Breast epithelium (tissue), 4 donors: ENCODE measurements at places on chromosomes 7 and 10. TPM values are rescaled to one million over a fixed set of nuclear protein-coding genes. Genes with fewer than 3 reads are reported as not detected.

- H3K27ac ChIP-seq, result no peak overlapping the region
- no peaks in the 10 kb centered on the region for H3K27me3 ChIP-seq
- no peaks in the 10 kb centered on the region for H3K4me1 ChIP-seq
- no peak overlapping the region for H3K4me3 ChIP-seq
- H3K36me3 ChIP-seq, result no peaks in the 10 kb centered on the region
- DNase-seq, result no peak
Measured at GRCh38 chr7:41063116-41063515, 639.8 kb downstream of the INHBA start.

- no peak overlapping the region for H3K27ac ChIP-seq
- no peaks in the 10 kb centered on the region for H3K27me3 ChIP-seq
- no peak for DNase-seq
Measured at GRCh38 chr7:25308246-25308645, 80.0 kb upstream of the NPVF start.

- H3K27me3 ChIP-seq, result no peaks in the 10 kb centered on the region
- no peaks in the 10 kb centered on the region for H3K36me3 ChIP-seq
- H3K4me3 ChIP-seq, result no peak overlapping the region
- DNase-seq, result no peak
- H3K27ac ChIP-seq, result no peak overlapping the region
- H3K4me1 ChIP-seq, result no peaks in the 10 kb centered on the region
Measured at GRCh38 chr7:70660154-70660818, 471.7 kb upstream of the GALNT17 start.

- DNase-seq, result no peak
- peak overlapping the region; percentile 68 for H3K27ac ChIP-seq
- peak overlapping the region; percentile 37 for H3K4me3 ChIP-seq
- no peaks in the 10 kb centered on the region for H3K36me3 ChIP-seq
Measured at GRCh38 chr10:122475100-122475499, 13.7 kb downstream of the HTRA1 start.

DNA sequence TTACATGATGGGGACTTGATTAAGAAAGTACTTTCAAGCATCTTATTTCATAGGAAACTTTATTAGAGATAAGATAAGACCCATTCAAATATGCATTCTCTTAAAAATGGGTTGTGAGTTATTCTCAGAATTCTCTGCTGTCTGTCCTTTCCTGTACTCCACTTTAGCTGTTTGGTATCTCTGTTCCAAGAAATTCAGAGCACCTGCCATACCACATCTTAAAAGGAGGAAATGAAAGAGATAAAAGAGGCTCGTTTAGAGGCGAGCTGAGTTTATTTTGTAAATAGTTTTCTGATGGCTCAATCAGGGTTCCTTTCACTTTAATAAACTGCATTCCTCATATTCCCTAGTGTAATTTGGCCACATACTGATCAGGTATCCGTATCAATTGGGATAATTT lies 87.2 kb downstream of the MDFIC start:
- H3K4me3 ChIP-seq, result no peak overlapping the region
- H3K27me3 ChIP-seq, result no peaks in the 10 kb centered on the region
- no peaks in the 10 kb centered on the region for H3K4me1 ChIP-seq
- DNase-seq, result no peak

GRCh38 chr7:85000735-85001350 lies 186.0 kb downstream of the SEMA3D start:
- no peaks in the 10 kb centered on the region for H3K27me3 ChIP-seq
- H3K4me3 ChIP-seq, result no peak overlapping the region
- DNase-seq, result no peak
- no peak overlapping the region for H3K27ac ChIP-seq
- no peaks in the 10 kb centered on the region for H3K4me1 ChIP-seq
- H3K36me3 ChIP-seq, result no peaks in the 10 kb centered on the region

- H3K27me3 ChIP-seq, result no peaks in the 10 kb centered on the region
- no peaks in the 10 kb centered on the region for H3K4me1 ChIP-seq
- H3K36me3 ChIP-seq, result no peaks in the 10 kb centered on the region
- H3K4me3 ChIP-seq, result no peak overlapping the region
Measured at GRCh38 chr10:26832960-26833359, 27.8 kb downstream of the ABI1 start.

- DNase-seq, result no peak
- no peaks in the 10 kb centered on the region for H3K4me1 ChIP-seq
- no peak overlapping the region for H3K4me3 ChIP-seq
- H3K27me3 ChIP-seq, result no peaks in the 10 kb centered on the region
- no peaks in the 10 kb centered on the region for H3K36me3 ChIP-seq
- H3K27ac ChIP-seq, result no peak overlapping the region
Measured at GRCh38 chr7:734214-734613, 7.1 kb upstream of the PRKAR1B start.

- H3K4me3 ChIP-seq, result no peak overlapping the region
- peaks cover 8% of the 10 kb centered on the region for H3K36me3 ChIP-seq
- no peaks in the 10 kb centered on the region for H3K27me3 ChIP-seq
- H3K4me1 ChIP-seq, result no peaks in the 10 kb centered on the region
- H3K27ac ChIP-seq, result no peak overlapping the region
Measured at GRCh38 chr10:7826971-7827370, 8.7 kb downstream of the TAF3 start.

DNA sequence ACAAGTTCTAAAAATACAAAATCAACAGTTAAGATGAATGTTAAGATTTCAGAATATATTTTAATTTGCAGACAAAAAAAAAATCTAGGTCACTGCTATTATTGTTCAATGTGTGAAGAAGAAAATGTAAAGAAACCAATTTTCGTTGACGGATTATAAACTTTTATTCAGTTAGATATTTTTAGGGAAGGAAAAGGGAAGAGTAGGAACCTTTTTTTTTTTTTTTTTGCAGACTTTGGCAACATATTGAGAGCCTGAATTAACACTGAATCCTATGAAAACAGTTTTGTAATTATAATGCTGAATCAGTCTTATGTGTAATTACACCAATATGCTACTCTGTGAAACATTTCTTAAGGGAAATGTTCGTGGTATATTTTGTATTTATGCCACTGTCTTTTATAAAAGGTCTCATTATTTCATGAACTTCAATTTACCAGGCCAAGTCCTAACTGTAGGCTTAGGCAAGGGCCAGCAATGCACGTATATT lies 106.3 kb downstream of the ST8SIA6 start:
- no peaks in the 10 kb centered on the region for H3K27me3 ChIP-seq
- no peaks in the 10 kb centered on the region for H3K4me1 ChIP-seq
- H3K36me3 ChIP-seq, result no peaks in the 10 kb centered on the region
- DNase-seq, result no peak
- H3K27ac ChIP-seq, result peak overlapping the region; percentile 71

DNA sequence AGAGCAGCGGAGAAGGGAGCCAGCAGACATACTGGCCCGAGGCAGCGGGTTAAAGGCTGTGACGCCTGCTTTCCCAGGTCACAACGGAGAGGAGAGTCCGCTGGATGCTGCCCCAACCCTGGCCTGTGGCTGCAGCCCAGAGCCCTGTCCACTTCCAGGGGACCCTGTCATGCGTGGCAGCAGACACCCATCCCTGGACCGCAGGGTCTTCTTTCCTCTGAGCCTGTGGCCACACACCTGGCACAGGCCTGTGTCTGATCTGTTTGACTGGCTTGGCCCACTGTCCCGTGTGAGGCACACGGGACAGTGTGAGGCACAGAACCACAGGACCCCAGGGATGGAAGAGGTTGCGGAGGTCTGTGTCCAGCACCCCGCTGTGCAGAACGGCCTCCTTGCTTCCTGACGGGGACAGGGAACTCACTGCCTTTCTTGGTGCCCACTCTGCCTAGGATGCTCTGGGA lies 42.4 kb downstream of the INSIG1 start:
- peaks cover 23% of the 10 kb centered on the region for H3K27me3 ChIP-seq
- H3K27ac ChIP-seq, result no peak overlapping the region
- DNase-seq, result no peak
- H3K36me3 ChIP-seq, result no peaks in the 10 kb centered on the region
- no peak overlapping the region for H3K4me3 ChIP-seq

GRCh38 chr7:123580406-123581161 lies 21.0 kb upstream of the ASB15 start:
- no peak for DNase-seq
- H3K4me1 ChIP-seq, result no peaks in the 10 kb centered on the region
- H3K27me3 ChIP-seq, result no peaks in the 10 kb centered on the region
- H3K4me3 ChIP-seq, result no peak overlapping the region
- no peaks in the 10 kb centered on the region for H3K36me3 ChIP-seq

DNA sequence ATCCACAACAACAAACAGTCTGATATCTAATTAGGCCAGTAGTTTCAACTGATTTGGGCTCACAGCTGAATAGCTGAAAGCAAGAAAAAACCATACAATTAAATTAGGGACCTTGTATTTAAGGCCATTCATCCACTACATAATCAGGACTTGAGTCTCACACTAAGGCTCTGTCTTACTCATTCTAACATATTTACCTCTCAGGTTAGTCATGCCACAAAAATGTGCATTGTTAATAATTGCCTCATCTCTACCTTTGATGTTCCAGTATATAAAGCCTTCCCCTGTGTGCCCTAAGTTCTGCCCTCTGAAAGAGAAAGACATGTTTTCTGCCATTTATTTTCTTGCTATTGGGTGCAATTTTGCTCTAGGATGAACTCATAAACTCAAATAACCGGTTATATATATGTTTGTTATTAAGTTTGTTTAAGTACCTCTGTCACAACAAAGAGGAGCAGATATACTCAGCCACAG lies 5.3 kb upstream of the C1GALT1 start:
- no peaks in the 10 kb centered on the region for H3K27me3 ChIP-seq
- no peak overlapping the region for H3K4me3 ChIP-seq
- H3K36me3 ChIP-seq, result no peaks in the 10 kb centered on the region
- DNase-seq, result no peak
- no peaks in the 10 kb centered on the region for H3K4me1 ChIP-seq
- peak overlapping the region; percentile 53 for H3K27ac ChIP-seq

GRCh38 chr7:51316262-51316665 lies 345 bp downstream of the COBL start:
- H3K4me1 ChIP-seq, result no peaks in the 10 kb centered on the region
- no peaks in the 10 kb centered on the region for H3K27me3 ChIP-seq
- DNase-seq, result peak; percentile 58

Gene ZNF282
- 19.2 TPM for total RNA-seq

Gene DGKI
- total RNA-seq, result 2.9 TPM
